H1 (cell line): ENCODE measurements at places on chromosomes 4 and X.

GRCh38 chr4:77040270-77040669, 35.5 kb downstream of the CCNI start:
- no peak for DNase-seq

GRCh38 chr4:188196134-188196735, 57.0 kb downstream of the TRIML1 start:
- DNase-seq, result no peak

GRCh38 chr4:108001540-108002135, 11.9 kb downstream of the HADH start:
- no peak for DNase-seq

DNA sequence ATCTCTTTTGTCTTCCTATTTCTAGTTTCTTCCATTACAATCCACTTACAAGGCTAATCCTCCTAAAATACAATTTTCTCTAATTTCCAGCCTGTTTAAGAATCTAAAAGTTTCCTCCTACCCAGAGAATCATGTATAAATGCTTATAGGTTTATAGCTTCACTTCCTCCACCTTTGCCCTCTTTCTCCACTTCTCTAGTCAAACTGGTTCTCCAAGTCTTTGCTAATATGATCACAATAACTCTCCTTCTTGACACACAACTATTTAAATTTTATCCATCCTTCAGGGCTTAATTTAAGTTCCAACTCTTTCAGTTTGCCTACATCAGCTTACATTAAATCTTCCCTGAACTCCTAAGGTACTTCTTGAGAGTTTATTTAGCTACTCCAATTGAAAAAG, 69.2 kb downstream of the RPS6KA6 start:
- no peak for DNase-seq

GRCh38 chrX:95860127-95860526, 824.5 kb upstream of the DIAPH2 start:
- no peak for DNase-seq

- DNase-seq, result no peak
Measured at GRCh38 chr4:176090115-176090514, 24.5 kb downstream of the WDR17 start.

DNA sequence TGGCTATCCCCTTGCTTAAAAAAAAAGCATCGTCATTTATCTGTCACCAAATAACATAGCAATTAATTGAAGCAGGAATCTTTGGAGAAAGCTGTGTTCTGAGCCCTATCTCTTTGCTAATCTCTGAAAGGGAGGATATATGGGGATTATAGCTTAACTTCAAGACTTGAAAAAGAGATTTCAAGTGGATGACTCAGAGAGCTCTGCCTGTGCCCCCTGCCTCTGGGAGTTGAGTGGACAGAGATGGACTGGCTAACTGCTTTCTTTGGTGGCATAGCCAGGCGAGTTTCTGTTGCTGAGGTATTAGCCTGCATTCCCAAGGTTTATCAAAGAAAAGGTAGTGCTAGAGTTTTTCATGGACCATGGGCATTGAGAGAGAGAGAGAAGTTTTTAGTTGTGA, 91.6 kb downstream of the DDIT4L start:
- no peak for DNase-seq

DNA sequence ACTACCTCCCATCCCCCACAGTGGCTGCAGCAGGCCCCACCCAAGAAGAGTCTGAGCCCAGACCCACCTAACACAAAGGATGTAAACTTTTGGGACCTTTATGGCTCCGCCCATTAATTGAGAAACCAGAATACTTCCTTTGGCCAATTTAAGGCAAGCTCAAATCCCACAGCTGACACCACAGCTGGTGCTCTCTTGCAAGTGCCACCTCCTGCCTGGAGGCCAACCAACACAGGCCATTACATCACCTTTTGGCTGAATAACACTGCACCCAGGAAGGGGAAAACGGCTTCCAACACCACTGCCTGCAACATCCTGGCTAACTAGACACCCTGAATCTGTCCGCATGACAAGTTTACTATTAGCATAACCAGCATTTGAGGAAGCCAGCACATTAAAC, 248.8 kb downstream of the PRDM5 start:
- no peak for DNase-seq

DNA sequence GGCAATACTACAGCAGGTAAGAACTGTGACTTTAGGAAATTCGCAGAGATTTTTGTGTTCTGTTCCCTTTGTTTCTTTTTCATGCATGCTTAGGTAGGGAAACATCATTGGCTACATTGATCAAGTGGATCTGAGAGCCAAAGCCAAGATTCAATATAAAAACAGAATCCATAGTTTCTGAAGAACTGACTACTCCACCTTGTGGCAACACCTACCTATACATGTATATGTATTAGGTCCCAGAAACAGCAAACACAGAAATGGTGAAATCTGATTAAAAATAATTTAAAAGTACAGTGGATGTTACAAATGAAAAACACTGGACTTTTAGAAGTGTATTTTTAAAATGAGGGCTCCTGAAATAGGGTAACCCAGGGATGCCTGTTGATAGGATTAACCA, 322.6 kb upstream of the MAOA start:
- no peak for DNase-seq

- DNase-seq, result no peak
Measured at GRCh38 chr4:155085843-155086530, 122.4 kb upstream of the NPY2R start.

- DNase-seq, result no peak
Measured at GRCh38 chr4:1201851-1202525, 29.6 kb upstream of the SPON2 start.

DNA sequence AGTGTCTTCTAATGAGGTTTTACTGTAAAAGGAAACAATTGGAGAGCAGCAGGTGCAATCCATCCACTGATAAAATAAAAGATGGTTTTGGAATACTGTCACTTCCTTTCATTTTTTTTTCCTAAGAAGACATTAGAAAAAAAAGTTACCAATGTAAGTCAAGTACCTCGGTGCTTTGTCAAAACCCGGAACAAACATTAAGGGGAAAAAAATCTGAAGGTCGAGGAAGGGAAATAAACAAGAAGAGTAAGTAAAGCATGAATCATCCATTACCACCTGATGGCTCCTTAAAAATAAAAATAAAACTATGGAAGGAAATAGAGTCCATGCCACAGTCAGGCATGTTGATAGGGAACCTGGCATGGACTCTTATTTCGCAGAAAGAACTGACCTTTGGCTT, 15.3 kb upstream of the XPNPEP2 start:
- no peak for DNase-seq

- no peak for DNase-seq
Measured at GRCh38 chr4:40427128-40427527, 92.0 kb downstream of the CHRNA9 start.

DNA sequence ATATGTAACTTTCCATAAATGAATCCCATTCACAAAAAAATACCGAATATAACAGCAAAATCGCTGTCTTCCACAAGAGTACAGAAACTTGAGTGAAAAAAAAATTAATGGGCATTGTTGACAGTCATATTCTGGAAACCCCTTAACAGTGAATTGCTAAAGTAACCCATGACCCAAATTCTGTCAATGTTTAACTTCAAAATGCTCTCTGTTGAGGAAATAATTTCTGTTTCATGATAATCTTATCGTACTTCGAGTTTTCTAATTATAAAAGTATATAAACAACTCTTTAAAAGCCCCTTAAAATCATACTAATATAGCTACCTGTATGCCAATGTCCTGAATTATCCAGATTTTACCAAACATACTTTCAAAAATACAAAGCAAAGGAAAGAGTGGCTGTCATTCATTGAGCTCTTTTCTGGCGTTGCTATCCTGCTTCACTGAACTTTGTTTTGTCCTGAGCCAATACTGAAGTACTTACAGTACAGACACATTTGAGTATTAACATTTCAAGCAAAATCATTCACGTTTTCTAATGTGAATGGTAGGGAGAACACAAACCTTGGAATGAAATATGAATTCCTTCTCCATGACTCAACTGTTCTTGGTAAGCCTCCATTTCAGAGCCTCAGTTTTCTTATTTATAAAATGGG, 2.4 kb downstream of the XAGE3 start:
- DNase-seq, result no peak

- DNase-seq, result no peak
Measured at GRCh38 chrX:118353081-118353850, 7.4 kb downstream of the WDR44 start.

- DNase-seq, result no peak
Measured at GRCh38 chr4:5144384-5144783, 93.1 kb downstream of the STK32B start.

DNA sequence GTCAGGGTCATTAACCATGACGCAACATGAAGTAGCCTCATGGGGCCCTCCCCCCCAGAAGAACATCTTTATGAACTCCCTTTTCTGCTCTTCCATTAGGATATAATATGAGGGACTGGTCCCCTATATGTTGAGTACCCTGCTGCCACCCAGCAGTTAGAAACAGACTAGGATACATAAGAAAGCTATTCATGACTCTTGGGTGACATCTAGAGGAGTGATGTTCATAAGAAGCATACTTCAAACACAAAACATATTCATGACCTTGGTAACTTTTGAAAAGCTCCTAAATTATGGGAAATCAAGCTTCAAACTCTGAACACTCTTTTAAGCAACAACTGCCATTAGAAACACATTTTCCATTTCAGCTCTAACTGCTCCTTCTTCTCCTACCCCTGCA, 155.2 kb upstream of the SPIN4 start:
- DNase-seq, result no peak

DNA sequence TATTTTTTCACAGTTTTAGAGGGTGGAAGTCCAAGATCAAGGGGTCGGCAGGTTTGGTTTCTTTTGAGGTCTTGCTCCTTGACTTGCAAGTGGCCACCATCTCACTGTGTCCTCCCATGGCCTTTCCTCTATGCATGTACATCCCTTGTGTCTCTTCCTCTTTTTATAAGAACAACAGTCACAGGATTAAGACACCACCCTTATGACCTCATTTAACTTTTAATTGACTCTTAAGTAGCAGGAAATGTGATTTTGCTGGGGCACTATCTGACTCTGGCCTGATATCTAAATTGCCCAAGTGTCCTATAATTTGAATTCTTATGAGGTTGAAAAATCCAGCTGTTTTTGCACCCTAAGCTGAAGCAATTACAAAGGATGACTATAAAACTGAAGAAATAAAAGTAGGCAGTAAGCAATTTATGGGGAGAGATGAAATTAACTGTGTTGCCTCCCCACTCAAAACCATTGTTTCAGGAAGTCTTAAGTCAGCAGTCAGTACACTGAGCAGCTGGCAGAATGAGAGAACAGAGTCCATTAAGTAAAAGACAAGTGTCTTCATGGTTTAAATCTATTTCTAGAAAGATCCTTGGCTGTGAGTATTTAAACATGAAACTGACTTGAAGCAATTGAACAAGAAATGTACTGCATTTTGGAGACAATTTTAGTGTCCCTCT, 601.3 kb downstream of the SPRY1 start:
- no peak for DNase-seq
